ENCODE measurements at places on chromosomes 4 and X.

DNA sequence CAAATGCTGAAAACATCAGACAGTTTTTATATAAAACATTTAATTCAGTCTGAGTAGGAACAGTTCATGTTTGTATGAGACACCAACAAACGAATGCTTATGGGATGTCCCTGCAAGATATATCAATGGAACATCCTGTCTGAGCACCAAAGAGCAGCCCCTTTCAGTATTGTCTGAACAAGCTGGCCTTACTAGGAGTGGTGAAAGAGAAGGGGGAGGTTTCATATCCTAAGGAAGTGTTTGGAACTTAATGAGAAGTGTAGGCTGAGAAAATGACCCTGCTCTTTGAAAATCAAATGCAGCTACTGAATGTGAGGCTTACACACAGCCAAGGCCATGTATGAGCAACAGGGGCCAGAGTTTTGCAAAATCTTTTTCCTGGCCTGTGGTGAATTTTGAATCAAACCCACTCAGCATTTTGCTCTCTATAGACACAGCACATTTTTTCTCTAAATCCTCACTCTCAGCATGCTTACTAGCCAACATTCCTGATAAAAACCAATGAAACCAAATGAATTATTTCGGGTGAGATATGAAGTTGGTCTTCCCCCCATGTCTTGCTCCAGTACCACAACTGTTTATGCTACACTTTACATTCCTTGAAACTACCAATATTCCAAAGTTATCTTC lies 119.4 kb downstream of the LUZP4 start:
- no peak for DNase-seq

DNA sequence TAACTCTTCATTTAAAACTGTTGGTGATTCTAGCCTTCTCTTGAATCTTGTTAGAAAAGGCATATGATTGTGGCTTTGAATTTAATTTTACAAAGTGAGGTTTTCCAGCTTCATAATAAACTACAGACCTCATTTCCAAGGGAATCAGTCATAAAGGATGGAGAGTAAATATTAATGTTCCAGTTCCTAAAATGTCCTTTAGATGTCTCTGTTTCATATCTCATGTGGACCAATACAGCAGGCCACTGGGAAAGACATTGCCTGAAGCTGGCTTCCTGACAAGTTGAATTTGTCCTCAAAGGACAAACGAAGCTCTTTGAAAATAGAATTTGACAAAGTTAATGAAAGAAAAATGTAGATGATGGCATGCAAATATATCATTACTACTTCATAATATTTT lies 125.4 kb downstream of the ZNF330 start:
- DNase-seq: peak; percentile 48

DNA sequence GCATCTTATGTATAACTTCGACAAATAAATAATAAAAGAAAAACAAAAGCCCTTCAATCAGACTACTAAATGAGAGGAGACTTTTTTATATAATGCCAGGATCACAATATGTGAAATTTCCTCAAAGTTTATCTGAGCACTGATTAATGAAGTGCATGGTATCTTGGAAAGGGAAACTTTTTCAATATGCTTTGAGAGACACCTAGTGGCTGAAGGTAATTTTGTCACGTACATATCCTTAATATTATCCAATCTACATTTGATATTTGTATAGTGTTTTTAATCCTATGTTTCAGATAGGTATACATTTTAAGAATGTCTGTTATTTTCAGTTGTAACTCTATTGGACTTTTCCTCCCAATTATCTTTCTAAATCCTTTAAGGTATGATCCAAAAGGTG lies 146.8 kb downstream of the KLHL4 start:
- DNase-seq: peak; percentile 29

DNA sequence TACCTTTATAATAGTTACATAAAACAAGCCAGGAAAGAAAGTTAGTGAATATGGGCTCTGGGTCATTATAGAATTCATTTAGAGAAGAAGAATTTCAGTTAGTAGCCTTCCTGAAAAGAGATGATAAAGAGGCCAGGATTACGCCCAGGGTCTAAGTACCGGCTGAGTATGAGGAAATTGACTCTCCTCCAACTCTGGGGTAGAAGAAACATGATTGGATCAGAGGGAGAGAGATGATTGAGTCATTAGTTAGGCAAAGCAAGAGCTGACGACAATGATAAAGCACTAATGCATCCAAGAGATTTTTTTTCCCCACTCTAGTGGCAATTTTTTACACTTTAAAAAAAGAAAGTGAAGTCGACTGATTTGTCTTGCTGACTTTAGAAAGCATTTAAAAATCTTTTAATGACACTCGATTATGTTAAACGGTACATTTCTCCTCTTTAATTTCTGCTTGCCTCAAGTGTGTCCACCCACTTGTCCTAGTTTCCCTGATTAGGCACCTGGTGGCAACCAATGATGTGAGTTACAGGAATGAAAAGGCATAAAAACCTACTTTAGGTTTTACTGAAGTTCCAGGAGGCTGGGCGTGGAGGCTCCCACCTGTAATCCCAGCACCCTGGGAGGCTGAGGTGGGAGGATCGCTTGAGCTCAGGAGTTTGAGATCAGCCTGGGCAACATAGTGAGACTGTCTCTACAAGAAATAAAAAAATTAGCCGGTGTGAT lies 37.3 kb upstream of the IGFBP7 start:
- DNase-seq: no peak

GRCh38 chr4:90254357-90254756 lies 127.2 kb downstream of the CCSER1 start:
- no peak for DNase-seq

GRCh38 chrX:23790155-23790497 lies 7.2 kb downstream of the SAT1 start:
- no peak for DNase-seq

DNA sequence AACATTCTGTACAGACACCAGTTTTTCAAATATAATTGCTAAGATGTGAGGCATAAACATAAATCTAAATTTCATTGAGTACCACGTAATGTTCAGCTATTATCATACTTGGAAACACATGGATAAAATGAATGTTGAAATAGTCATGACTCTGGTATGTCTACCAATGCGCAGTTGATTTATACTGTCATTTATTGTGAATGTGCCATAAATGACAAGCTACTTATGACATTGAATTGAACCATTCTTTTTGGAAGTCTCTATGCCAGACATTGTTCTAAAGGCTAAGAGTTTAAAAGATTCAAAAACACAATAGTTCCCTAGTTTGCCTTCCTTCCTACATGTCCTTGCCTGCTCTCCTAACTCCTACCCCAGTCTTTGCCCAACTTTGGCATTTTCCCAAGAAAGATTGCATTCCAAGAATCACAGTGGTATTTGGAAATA lies 96.6 kb upstream of the DMD start:
- DNase-seq: no peak

GRCh38 chr4:14856062-14856933 lies 146.0 kb upstream of the CPEB2 start:
- peak; percentile 94 for DNase-seq

DNA sequence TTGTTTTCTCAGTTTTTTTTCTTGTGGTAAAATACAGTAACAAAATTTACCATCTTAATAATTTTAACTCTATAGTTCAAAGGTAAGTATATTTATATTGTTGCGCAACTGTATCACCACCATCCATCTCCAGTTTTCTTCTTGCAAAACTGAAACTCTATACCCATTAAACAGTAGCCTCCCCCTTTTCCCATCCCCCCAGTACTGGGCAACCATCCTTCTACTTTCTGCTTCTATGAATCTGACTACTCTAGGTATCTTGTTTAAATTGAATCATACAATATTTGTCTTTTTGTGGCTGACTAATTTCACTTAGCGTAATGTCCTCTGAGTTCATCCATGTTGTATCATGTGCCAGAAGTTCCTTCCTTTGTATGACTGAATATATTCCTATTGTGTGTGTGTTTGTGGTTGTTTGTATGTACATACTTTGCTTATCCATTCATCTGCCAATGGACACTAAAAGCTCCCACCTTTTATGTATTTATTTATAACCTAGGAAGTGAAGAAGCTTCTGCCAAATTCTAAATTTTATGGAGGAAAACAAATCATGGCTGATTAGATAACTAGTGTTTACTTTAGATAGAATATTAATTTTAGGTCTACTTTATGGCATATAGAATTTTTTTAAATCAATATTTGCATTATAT lies 10.0 kb downstream of the ABHD18 start:
- no peak for DNase-seq

DNA sequence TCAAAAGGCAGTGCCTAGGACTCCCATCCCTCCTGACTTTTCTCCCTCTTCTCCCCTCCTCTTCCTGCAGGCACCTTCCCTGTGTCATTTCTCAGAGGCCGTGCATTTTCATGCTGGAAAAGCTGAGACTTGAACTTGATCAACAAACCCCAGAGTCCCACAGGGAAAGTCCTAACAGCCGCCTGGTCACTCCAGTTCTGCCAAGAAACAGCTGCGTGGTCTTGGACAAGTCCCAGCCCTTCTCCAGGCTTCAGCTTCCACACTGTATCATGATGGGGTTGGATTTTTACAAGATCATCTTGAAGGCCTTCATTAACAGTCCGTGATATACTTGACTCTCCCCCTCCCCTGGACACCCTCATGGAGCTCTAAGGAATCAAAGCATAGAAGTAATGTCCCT lies 366.0 kb downstream of the BCOR start:
- no peak for DNase-seq

DNA sequence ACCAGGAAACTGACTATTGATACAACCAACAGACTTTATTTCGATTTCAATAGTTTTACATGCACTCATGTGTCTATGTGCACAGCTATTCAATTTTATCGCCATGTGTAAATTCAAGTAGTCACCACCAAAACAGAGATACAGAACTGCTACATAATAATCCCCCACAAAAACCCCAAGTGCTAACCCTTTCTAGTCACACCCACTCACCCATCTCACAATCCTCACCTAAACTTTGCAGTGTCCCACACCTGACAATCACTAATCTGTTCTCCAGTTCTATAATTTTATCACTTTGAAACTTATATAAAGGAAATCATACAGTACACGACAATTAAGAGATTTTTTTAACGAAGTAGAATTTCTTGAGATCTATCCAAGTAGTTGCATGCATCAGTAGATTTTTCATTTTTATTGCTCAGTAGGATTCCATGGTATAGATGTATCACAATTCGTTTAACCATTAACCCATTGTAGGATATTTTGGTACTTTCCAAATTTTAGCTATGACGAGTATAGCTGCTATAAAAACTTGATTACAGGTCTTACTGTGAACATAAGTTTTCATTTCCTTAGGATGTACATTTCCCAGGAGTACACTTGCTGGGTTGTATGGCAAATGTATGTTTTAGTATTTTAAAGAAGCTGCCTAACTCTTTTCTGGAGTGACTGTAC lies 85.9 kb downstream of the CASK start:
- DNase-seq: no peak

GRCh38 chr4:140251571-140251970 lies 97.6 kb upstream of the MAML3 start:
- no peak for DNase-seq

- DNase-seq: no peak
These were observed 59.0 kb downstream of the AFAP1 start for GRCh38 chr4:7880683-7881082.

GRCh38 chr4:142752202-142752786 lies 93.8 kb downstream of the INPP4B start:
- DNase-seq: no peak

- no peak for DNase-seq
These were observed 71.8 kb downstream of the RAPGEF2 start for GRCh38 chr4:159174645-159175084.

DNA sequence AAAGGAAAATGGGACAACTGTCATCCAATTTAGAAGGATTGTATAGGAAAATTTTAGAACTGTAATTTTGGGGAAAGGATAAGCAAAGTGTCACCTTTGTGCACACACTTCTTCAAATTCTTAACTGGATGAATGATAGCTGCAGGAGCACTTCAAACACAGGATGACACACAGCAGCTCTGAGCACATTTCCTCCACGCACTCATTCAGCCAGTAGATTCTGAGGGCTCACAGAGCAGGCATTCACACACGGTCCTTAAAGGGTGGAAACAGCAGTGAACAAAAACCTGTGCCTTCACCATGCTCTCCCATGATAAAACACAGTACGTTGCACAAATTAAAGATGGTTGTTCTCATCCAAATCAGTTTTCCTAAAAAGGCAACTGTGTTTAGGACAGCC lies 38.5 kb upstream of the KLF3 start:
- DNase-seq: no peak

DNA sequence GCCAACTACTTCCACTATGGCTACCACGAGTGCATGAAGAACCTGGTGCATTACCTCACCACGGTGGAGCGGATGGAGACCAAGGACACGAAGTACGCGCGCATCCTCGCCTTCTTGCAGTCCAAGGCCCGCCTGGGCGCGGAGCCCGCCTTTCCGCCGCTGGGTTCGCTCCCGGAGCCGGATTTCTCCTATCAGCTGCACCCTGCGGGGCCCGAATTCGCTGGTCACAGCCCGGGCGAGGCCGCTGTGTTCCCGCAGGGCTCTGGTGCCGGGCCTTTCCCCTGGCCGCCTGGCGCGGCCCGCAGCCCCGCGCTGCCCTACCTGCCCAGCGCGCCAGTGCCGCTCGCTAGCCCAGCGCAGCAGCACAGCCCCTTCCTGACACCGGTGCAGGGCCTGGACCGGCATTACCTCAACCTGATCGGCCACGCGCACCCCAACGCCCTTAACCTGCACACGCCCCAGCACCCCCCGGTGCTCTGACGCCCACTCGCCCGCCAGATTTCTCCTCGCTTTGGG lies 2.1 kb downstream of the HELT start:
- DNase-seq: no peak

Data from NB4 (cell line).